ENCODE measurements at places on chromosomes 1 and 21.

DNA sequence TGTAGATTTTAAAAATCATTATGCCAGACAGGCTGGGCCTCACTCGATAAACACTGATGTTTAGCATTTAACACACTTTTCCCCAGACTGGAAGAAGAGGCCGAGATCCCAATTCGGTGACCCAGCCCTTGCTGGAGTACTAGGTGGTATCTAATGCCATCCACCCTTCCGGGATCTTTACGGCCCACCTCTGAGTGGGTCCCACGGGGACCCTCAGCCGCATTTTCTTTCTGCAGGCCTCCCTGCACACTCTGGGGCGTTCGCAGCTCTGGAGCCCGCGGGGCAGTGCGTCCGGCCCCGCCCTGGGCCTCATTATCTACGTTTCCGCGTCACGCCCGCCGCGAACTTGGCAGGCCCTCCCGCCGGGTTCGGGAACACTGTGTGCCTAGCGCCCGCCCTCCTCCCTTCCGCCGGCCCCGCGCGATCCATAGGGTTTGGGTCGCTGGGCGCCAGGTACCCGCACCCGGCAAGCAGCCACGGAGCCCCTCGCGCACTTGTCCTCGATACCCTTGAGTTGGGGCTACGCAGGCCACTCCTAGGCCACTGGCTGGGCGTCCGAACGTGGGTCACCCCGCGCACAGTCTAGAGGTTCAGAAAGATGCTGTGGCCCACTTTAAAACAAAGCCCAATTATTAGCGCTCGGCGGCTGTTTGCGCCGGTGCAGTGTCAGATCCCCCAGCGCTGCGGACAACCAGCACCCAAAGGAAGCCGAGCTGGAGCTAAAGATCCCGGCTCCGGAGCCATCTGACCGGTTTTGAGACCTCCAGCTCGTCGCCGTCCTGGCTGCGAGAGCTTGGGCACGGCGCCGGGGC, 950 bp upstream of the EVA1C start:
- peak; percentile 43 for DNase-seq

DNA sequence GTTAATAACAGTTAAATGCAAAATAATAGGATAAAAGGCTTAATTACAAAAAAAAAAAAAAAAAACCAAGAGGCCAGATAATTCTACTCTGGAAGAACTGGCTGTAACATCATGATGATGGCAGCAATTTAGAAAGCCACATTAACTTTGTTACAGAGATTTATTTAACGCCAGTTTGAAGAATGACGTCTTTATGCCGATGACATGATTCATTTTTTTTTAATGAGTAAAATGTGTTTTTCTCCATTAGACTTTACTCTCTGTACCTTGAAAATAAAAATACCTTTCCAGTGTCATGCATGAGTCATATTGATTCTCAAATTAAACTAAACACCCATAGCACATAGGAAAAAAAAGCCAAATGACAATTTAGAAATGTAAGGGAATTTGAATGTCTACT, 226.1 kb downstream of the RGS7 start:
- DNase-seq, result no peak

GRCh38 chr1:239644604-239645003, 258.2 kb downstream of the CHRM3 start:
- no peak for DNase-seq

DNA sequence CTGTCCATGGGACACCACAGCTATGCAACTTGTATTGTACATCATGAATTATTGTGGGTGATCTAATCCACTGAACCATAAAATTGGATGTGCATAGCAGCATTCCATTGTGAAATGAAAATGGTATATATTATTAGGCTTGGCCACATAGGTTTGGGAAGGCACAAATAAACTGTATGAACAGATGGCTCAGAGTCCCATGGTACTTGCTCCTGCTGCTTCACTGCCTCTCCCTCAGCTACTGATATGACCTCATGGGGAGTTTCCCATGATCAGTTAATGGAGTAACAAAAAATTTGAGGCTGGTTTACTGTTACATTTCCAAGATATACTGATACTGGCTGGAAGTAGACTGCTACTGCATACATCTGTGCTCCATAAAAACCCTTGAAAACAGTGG, 152.7 kb upstream of the NEGR1 start:
- DNase-seq, result peak; percentile 54

DNA sequence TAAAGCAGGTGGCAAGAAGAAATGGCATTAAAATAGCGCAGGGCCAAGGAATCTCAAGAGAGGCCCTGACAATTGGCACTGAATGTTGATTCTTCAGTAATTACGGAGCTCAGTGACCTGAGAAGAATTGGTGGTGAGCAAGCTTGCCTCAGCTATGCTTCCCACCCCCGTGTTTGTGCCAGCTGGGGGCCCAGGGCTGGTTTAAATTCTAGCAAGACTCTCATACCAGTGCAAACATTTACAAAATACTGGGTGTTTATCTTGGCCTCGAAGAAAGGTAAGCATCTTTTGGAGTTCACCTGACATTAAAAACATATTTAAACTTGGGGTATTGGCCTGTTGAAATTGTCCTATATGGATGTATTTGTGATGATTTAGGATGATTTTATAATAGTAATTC, 296.7 kb upstream of the USP25 start:
- DNase-seq, result no peak

- DNase-seq, result no peak
Observed at GRCh38 chr1:200525090-200525987, 95.2 kb downstream of the KIF14 start.

GRCh38 chr1:37731312-37732019, 33.5 kb downstream of the EPHA10 start:
- DNase-seq, result no peak

GRCh38 chr1:31574749-31575368, 1.5 kb upstream of the TINAGL1 start:
- DNase-seq, result no peak

DNA sequence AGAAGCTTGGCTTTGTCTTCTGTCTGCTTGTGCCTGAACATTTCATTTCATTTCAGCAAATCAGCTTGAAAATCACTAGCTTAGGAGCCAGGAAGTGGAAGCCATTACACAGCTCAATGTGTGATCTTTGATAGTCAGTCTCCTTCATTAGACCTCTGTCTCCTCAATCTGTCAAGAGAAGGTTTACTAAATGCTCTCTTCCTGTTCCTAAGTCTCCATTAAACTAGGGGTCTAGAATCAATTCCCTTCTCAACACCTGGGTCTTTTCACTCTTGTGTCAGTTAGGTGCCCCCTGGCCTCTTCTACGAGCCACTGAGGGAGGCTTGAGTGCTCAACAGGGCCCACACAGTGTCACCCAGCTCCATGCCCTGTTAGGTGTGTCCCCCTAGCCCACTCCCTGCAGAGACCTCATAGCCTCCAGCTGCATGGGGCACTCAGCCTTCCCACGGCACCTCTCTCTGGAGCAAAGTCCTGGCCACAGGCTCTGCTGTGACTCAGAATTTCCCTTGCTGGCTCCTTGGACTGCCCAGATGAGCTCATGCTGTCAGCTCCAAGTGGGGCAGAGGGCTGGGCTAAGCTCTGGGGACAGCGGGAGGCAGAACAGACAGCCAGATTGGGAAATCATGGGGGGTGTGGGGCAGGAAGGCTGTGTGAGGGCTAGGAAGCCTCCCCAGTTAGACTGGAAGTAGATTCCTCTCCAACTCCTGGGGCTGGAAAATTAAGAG, 115.7 kb upstream of the IPO9 start:
- DNase-seq, result peak; percentile 95
